Natural killer cell (primary cell): ENCODE measurements at places on chromosomes 2 and 18.

GRCh38 chr18:46028536-46028891, 43.5 kb downstream of the PSTPIP2 start:
- DNase-seq, result no peak

DNA sequence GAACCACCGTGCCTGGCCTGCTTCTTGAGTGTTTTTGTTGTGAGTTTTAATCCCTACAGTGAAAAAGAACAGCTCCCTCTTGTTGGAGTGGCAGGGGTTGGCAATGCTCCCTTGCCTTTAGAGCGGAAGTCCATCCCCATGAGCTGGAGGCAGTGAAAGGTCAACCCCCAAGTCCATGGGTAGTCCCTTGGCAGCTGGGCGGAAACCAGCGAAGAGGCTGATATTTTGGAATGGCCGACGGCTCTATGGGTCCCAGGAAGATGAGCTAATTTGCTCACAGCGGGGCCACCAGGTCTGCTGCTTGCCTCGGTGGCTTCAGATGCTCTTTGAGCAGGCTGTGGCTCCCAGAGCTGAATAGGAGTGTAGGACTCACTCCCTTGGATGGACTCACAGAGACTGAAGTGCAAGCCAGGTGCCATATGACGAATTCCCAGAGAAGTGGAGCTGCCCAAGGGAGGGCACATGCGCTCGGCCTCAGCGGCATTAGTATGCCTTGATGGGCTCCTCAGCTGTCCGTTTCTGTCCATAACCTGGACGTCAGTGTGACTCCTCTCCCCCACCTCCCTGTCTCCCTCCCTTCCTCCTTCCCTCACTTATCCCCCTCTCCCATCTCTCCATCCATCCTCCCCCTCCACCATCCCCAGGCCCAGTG, 25.4 kb upstream of the RHOB start:
- DNase-seq, result no peak

GRCh38 chr2:241636182-241637017, 558 bp downstream of the THAP4 start:
- peak; percentile 27 for DNase-seq

GRCh38 chr18:75638223-75638775, 210.8 kb upstream of the SMIM21 start:
- no peak for DNase-seq

- no peak for DNase-seq
Measured at GRCh38 chr2:46023165-46023854, 273.9 kb upstream of the EPAS1 start.

- peak; percentile 59 for DNase-seq
Measured at GRCh38 chr18:23498877-23499276, 4.4 kb upstream of the RMC1 start.

- DNase-seq, result no peak
Measured at GRCh38 chr2:212265777-212266176, 272.8 kb downstream of the ERBB4 start.

- no peak for DNase-seq
Measured at GRCh38 chr18:23274638-23275482, 139.6 kb downstream of the CABLES1 start.

DNA sequence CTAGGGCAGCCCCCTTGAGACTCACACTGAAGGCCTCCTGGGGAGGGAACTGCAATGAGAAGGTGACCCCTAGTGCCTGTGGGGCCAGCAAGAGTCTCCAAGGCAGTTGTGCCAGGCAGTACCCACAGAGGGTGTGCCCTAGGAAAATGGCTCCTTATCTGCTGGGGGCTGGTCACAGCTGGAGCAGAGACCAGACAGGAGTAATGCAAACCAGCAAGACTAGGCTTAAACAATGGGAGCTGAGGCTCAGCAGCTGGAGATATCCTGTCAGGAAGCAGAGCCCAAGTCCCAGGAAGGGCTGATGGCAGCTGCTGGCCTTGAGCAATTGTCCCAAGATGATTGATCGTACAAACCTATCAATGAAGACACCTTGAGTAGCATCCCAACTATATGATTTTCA, 26.8 kb upstream of the E2F6 start:
- no peak for DNase-seq

GRCh38 chr18:48994926-48995835, 44.4 kb upstream of the SMAD7 start:
- no peak for DNase-seq

DNA sequence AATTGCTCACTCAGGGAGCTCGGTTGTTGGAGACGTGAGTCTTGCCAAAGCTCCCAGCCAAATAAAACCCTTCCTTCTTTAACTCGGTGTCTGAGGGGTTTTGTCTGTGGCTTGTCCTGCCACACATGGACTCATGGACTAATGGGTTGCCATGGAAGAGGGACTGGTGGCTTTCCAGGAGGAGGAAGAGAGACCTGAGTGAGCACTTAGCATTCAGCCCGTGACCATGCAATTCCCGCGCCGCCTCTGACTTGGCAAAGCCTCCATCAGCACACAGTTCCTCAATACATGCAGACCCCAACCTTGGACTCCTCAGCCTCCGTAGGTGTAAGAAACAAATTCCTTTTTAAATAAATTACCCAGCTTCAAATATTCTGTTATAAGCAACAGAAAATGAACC, 57.3 kb upstream of the TMEM18 start:
- DNase-seq, result no peak

- DNase-seq, result peak; percentile 17
Measured at GRCh38 chr2:178891265-178891958, 84.2 kb upstream of the TTN start.

GRCh38 chr2:37460896-37461229, 116.4 kb downstream of the QPCT start:
- no peak for DNase-seq

- no peak for DNase-seq
Measured at GRCh38 chr18:79458917-79459803, 63.4 kb downstream of the NFATC1 start.

GRCh38 chr18:57931038-57931437, 113.0 kb upstream of the NEDD4L start:
- DNase-seq, result no peak

DNA sequence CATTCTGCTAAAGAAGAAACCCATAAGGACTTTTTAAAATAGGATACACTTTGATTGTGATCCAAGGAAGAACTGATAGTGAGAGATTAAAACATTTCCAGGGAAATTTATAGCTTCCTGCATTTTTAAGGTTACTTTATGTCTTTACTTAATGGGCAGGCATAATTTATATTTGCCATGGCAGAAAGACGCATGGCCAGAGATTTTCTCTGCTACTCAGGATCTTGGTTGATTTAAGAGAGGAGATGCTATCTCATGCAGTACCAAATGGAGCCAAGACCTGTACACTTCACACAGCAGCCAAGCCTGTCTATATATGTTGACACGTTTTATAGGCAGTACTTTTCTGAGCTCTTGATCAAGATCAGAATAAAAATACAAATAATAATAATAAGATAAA, 60.9 kb upstream of the NT5C1B start:
- DNase-seq, result no peak
